NCI-H2029 (cell line): ENCODE measurements at places on chromosomes 5 and 9.

GRCh38 chr5:57932761-57933160 is 450.1 kb upstream of the ACTBL2 start:
- no peak for DNase-seq

- no peak for DNase-seq
These were observed 148.3 kb upstream of the NR3C1 start for GRCh38 chr5:143551820-143552251.

DNA sequence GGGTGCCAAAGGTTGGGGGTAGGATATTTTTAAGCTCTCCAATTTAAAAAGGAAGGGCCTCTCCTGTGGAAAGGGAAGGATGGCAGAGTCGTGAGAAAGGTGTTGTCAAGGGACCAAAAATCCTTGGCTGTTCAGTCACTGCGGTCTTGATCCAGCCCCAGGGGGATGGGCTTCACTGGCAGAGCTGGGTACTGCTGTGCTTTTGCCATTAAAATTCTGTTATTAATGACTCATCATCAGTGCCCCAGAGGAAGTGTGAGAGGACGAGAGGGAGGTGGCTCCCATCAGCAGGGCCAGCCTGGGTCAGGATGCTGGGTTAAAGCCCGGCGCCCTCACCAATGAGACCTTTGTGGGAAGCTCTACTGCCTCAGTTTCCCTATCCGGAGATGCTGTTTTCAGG is 16.7 kb downstream of the PCDH12 start:
- DNase-seq = no peak

- no peak for DNase-seq
These were observed 102.5 kb upstream of the IFNK start for GRCh38 chr9:27421577-27421976.

- no peak for DNase-seq
These were observed 15.3 kb downstream of the ASPN start for GRCh38 chr9:92467041-92467440.

DNA sequence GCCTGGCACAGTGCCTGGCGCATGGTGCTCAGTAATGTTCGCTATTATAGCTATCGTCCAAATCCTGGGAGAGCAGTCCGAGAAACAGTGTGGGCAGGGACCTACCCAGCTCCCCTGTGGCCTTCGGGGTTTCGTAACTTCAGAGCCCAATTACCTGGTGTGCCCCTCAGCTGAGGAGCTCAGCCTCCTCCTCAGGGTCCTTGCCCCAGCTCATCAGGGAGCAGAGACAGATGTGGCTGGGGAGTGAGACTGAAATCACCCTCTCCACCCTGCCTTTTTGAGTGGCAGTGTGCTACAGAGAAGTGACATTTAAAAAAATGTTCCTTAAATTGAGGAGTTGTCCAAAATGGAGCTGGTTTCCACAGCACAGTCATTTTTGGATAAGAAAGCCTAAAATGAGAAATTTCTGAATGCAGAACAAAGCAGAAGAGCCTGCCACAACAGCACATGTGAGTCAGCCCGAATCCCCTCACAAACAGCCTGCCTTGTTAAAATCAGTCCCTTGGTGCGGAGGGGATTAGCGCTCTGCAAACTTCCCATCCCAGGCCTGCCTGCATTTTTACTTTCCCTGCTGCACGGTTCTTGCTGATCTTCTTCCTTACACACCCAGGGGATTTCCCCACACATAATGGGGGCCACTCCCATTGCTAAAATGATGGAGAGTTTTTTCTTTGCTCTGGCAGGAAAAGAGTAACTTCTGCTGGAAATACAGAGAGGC is 78.1 kb upstream of the PITX1 start:
- no peak for DNase-seq

DNA sequence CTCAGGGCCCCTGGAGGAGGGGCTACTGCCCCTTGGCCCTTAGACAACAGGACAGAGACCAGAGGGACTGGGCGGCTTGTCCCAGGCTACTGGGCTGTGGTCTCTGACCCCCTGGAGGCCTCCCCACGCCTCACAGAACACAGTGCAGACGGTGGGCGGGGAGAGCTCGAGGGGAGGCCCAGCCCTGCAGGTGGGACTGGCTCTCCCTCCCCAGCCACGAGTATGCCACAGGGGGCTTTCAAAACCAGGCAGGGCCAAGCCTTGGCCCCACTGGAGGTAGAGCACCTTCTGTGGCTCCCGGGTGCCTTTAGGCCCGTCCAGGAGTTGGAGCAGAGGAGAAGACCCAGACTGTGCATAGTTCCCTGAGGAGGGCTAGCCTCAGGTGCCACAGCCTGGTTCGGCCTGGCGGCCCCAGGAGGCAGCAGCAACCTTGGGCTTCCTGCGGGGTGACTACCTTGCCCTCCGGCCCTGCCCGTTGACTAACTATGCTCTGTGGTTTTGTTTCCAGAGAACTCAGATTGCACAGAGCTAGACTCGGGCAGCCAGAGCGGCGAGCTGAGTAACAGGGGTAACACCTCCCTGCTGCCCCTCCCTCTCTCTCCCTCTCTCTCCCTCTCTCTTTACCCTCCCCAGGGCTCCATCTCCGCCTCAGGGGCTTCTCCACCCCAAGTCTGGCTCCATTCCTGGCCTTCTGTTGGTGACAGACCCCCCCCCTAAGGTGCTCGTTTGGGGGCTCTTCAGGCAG is 15.5 kb downstream of the CARD19 start:
- no peak for DNase-seq

DNA sequence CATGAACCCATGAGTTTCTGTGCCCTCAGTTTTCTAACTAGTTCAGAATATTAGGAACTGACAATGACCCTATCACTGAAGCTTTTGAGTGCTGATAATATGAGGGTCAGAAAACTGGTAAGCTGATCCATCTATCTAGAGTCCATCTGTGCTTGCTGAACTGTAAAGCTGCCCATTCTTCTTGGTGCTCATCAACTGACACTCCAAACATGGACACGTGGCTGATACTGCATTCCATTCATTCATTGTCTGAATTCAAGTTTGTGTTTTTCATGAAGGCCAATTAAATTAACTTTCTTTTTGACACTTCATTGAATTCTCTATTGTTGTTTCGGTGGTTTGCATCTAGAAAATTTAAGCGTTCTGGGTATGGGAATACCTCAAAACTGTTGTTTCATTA is 17.6 kb downstream of the NREP start:
- no peak for DNase-seq

DNA sequence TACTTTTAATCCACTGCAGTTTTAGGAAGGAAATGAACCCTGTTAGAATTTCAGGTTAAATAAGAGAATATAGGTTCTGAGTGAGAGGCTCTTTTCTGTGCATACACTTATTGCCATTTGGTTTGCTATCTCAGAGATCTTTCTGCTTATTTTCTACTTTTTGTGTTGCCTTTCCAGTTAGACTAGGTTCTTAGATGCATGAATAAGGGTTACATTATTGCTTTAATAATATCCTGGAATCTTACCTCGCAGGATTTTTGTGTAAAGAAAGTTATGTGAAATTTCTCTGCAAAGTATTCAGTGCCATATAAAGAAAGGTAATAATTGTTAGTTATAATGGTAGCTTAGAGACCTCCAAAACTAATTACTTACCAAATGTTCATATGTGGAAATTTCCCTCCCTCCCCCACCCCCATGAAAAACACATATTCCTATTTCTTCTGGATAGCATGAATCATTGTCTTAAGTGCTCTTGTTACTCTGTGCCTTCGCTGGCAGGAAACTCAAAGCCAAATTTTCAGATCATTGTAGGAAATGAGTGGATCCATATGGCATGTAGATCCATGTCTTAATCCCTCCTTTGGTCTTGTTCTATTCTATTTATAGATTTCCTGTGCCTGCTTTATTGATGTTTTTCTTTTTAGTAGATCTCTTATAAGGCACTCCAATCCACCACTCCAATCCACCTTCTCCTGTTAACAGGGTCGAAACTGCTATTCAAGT is 2.7 kb upstream of the APBA1 start:
- DNase-seq = peak; percentile 65

DNA sequence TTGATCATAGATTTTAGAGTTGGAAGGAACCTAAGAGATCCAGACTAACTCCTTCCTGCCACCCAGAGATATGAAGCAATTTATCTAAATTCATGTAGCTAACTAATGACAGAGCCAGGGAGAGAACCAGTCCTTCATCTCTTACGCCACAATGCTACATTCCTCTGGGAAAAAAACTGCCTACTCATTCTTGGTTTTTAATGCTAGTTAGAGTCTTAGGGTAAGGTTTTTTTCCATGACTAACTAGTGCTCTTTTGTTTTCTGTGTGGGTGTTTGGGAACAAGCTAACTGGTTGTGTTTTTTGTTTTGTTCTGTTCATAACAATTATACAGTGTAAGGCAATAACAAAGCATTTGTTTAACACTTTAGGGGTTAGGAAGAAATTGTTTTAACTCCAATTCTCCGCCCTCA is 52.4 kb downstream of the SLC44A1 start:
- no peak for DNase-seq

GRCh38 chr9:97853056-97853843 is at the start of gene FOXE1:
Gene FOXE1, plus strand, starts transcription at chr9:97853226. Its CDS starts 689 bp downstream, at chr9:97853915.
- DNase-seq = no peak

DNA sequence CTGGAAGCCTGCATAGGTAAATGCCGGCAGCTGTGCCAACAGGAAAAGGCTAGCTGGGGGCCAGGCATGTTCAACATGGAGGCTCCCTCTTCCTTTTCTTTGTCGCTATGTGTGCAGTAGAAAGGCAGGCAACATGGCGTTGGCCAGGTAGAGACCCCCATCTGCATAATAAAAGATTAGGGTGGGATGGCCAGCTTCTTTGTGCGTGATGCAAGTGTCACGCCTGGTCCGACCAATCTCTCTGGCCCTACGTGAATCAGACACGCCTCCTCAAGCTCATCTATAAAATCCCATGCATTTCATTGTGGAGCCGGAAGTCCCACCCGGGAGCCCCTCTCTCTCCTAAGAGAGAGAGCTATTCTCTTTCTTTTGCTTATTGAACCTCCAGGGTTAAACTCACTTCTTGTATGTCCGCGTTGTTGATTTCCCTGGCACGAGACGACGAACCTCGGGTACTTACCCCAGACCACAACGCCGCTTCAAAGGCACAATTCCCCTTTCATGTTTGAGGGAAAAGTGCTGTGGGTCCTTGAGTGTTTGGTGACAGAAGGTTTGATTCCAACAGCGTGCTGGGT is 25.0 kb upstream of the C5orf47 start:
- DNase-seq = peak; percentile 85

DNA sequence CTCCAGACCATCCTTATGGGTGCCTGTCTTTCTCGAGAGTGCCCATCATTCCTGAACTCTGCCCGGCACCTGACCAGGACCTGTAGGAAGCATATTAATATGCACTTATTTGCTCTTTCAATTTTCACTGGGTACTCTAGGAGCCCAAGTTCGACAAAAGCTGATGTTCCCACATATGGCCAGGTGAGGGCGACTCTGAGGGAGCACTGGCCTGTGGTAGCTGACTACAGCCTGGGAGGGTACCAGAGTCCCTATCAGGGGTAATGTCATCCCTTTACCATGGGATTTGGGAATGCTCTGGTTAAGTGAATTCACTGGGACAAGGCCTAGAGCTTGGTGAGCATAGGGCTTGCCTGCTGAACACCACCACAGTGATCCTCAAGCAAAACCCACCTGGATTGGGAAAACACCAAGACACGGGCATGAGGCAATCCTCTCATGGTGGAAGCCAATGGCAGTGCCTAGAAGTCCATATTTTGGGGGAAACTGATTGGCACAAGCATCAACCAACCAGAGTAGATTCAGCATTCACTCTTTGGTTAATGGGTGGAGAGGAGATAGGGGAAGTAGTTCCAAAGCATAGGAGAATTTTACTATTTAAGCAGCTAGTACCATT is 112.2 kb downstream of the MTX3 start:
- DNase-seq = no peak

DNA sequence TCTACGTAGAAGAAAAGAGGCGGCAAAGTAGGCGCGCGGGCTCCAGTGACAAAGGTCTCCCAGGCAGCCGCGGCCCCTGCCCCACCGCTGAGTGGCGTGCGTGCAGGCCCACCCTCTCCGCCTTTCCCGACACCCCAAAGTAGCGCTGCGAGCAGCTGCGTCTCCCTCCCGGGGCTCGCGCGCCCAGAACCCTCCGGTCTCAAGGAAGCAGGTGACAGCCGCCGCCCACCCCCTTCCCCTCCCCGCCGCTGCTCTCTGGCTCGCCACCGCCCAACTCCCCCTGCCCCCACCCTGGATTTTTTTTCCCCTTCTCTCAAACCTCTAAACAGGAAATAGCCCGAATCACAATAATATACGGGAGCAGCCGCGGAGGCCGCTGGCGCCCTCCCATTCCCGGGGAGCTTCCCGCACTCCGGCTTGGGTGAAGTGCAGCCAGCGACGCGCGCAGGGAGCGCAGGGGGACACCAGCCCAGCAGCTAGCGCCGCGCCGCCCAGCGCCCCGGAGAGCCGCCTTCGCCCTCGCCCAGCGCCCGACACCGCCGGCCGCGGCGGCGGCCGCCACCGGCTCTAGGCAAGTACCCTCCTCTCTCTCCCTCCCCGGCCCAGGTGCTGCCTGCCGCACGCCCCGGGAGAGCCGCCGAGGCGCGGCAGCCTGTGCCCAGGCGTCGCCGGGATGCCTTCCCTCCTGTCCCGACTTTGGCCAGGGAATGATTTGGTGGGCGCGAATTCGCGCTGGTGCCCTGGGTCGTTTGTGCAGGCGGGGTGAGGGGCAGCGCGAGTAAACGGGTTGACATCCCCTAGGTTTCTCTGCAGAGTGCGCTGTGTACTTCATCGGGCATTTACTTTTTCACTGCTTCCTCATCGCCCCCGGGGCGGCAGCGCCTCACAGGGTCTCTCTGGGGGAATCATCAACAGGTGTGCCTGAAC is 52.7 kb upstream of the TJP2 start:
- DNase-seq = peak; percentile 72

DNA sequence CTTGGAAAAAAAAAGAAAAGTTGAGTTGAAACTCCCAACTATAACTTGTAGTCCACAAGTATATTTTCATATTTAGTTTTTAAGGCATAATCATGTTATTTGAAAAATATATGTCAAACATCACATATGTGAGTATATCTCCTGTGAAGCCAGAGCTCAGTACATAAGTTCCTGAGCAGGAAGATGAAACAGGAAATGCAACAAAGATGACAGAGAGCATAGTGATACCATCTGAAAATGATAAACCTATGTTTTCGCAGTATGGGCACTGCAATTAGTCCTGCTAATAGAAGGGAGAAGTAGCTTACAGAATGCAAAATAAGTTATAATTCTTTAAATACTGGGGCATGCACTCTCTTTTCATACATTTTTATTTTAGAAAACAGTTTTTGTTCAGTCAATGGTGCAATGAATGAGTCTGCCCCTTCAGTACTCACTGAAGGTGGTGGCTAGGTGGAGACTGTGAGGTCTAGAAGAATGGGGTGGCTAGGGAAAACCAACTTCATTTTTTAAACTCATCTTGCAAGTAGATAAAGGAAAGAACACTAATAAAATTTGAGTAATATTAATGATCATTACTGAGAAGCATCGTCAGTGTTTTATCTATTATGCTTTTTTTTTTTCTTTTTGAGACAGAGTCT is 54.1 kb upstream of the FYB1 start:
- DNase-seq = no peak

DNA sequence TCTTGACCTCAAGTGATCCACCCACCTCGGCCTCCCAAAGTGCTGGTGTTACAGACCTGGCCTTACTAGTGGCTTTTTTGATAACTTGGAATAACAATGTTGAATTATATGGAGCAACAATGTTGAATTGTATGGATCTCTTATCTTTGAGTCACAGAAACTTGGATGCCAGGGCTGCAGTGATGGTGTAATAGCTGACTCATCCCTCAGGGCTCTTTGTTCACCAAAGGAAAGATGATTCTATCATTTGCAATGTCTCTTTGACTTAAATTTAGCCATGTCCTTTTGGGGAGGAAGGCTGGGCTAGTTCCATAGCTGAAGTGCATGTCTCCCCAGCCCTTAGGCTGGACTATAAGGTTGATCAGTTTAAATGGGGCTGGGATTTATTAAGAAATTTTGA is 172.3 kb downstream of the PDZD2 start:
- no peak for DNase-seq
